ENCODE measurements at places on chromosomes 7 and 10. TPM values are rescaled to one million over a fixed set of nuclear protein-coding genes. Genes with fewer than 3 reads are reported as not detected.

DNA sequence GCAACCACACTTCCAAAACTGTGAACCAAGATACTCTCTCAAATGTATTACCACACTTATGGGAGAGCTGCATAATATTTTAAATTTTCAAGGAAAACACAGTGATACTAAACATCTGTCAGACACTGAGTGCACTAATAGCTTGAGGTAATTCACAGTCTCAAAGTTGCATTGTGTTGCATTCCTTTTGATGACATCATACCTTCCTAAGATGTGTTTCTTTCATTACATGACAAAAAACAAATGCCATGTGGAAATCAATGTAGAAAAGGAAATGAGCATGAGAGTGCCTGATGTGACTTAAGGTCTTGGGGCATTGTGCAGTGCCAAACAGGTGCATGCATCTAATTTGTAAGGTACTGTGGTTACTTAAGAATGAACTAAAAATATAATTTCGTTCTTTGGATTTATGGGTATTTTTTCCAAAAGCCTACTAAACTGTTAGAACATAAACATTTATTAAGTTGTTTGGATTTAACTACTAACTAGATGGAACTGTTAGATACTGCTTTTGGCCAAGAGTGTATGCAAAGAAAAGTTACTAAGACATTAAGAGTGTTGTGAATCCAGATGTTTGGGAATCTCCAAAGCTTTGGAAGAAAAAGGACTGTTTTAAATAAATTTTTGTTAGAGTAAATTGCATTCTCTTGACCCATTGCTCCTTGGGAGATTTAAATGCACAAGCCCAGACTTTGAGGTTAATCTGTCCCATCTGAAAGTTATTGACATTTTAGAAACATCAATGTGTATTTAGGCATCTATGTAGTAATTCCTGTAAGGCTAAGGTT is 496.2 kb upstream of the SEMA3D start:
- no peak for DNase-seq

- no peak for DNase-seq
Observed at GRCh38 chr7:85686401-85687181, 499.7 kb upstream of the SEMA3D start.

- DNase-seq: no peak
Observed at GRCh38 chr10:45470098-45471012, 96.3 kb downstream of the ALOX5 start.

- DNase-seq: no peak
Observed at GRCh38 chr7:77710861-77711260, 14.6 kb downstream of the RSBN1L start.

- no peak for DNase-seq
Observed at GRCh38 chr10:103086799-103087198, 106.3 kb downstream of the NT5C2 start.

- DNase-seq: no peak
Observed at GRCh38 chr7:132216847-132217525, 359.3 kb downstream of the PLXNA4 start.

ADAMTS14 gene
- 0.62 TPM for total RNA-seq

Measured in aorta (tissue), 5 donors.